ENCODE measurements at places on chromosomes 2 and 18. TPM values are rescaled to one million over a fixed set of nuclear protein-coding genes. Genes with fewer than 3 reads are reported as not detected.

DNA sequence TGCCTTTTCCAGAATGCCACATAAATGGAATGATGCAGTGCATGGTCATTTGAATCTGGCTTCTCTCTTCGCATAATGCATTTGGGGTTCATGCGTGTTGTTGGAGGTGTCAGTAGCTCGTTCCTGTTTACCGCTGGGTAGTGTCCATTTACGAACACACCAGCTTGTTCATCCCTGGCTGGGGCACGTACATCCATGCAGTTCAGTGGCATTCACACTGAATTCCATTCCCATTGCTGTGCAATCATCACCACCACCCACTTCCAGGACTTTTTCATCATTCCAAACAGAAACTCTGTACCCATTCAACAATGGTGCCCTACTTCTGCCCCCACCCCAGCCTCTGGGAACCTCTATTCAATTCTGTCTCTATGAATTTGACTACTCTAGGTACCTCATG is 14.7 kb upstream of the CIDEA start:
- DNase-seq: peak; percentile 31

- DNase-seq: no peak
These were observed 49.6 kb downstream of the NXPH2 start for GRCh38 chr2:138730497-138731030.

- DNase-seq: no peak
These were observed 120.4 kb upstream of the KYNU start for GRCh38 chr2:142757111-142757510.

- DNase-seq: no peak
These were observed 9.7 kb upstream of the EN1 start for GRCh38 chr2:118856978-118857676.

MAP2 gene
- 4.0 TPM for total RNA-seq

LIMS2 gene
- total RNA-seq: 2.0 TPM

CDH7 gene
- not detected for total RNA-seq

KLHL41 gene
- total RNA-seq: not detected

MREG gene
- total RNA-seq: 3.6 TPM
